SJSA1 (cell line): ENCODE measurements at places on chromosomes 12 and 14. TPM values are rescaled to one million over a fixed set of nuclear protein-coding genes. Genes with fewer than 3 reads are reported as not detected.

- H3K36me3 ChIP-seq, result no peaks in the 10 kb centered on the region
- H3K27me3 ChIP-seq, result no peaks in the 10 kb centered on the region
- DNase-seq, result no peak
- H3K4me1 ChIP-seq, result no peaks in the 10 kb centered on the region
- no peak overlapping the region for H3K27ac ChIP-seq
Observed at GRCh38 chr14:72443256-72443655, 450.6 kb downstream of the DPF3 start.

DNA sequence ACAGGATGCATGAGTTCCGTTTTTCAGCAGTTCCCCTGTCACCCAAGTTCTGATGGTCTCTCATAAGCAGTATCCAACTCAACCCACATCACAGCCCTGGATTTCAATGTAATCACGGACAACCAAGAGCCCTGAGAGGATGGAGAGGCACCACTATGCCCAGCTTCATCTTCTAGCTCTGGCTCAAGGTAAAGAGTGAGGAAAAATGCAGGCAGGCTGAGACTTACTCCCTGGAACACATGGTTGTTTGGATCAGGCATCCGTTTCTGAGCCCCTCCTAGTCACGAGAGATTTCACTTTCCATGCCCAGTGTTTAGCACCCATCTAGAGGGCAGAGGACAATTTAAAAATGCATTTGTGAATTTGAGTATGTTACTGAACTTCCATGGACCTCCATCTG, 45.0 kb downstream of the ANO2 start:
- no peaks in the 10 kb centered on the region for H3K4me1 ChIP-seq
- H3K27me3 ChIP-seq, result no peaks in the 10 kb centered on the region; the same call in none of the 2 replicates
- H3K27ac ChIP-seq, result no peak overlapping the region

Gene WDHD1
- 21.2 and 23.7 TPM in 2 replicates for total RNA-seq

Gene OVCH1
- not detected in 2 replicates for total RNA-seq

Gene HOXC11
- 4.3 and 4.6 TPM in 2 replicates for total RNA-seq

Gene C12orf54
- total RNA-seq, result 0.53 TPM in 1 of 2 replicates, not detected in the other
